ENCODE measurements at places on chromosomes 5 and 9.

- no peak for DNase-seq
Measured at GRCh38 chr5:167720259-167720658, 571.2 kb upstream of the WWC1 start.

GRCh38 chr5:173752653-173753052 lies 135.5 kb upstream of the CPEB4 start:
- no peak for DNase-seq

DNA sequence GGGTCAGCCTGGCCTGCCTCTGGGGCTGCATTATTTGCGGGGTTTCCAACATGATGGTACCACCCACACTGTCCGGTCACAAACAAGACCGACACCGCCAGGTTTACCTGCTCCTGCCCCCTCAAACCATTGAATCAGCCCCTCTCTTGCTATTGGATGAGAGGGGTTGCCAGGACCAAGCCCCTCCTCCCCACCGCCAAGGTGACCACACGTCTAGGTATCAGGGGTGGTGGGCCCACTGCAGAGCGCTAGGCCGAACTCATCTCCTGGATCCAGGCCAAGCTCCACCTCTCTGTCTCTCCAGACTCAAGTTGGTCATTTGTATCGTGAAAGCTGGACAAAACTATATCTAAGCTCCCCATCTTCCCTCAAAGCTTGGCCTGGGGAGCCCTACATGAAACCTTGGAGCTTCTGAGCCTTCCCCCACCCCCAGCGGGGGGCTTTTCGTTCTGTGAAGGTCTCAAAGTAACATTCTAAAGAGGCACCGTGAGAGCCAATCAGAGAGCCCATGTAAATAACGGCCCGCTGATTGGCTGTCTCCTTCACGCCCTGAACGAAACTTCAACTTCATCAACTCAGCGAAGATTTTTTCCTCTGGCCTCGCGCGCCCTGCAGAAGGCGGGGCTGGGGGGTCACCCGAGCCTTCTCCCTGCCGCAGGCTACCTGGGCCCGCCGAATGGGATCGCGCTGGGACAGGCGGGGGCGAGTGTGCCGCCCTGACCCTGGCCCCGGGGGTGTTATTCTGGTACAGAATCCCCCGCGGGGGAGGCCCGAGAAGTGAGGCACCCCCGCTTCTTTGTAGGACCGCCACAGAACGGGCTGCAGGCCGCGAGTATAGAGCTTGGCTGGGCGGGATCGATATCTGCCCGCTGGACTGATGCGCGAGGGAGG lies 49.6 kb upstream of the PSD2 start:
- DNase-seq: peak; percentile 91

DNA sequence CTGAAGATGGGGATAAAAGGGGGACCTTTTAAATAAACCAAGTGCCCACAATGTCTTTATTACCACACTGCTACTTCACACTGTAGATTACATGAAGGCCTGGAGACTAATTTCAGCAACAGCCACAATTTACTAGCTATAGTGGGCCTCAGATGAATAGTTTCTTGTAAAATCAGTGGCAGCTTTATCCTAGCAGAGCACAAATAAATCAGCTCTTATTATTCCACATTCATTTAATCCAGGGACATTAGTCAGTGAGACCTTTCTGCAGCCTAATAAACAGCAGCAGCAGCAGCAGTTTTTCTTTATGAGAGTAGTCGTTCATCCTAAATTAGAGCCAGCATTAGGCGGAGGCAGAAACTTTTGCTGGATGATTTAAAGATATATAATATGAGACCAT lies 542.3 kb downstream of the PSAT1 start:
- no peak for DNase-seq

GRCh38 chr5:37849641-37850040 lies 9.8 kb upstream of the GDNF start:
- no peak for DNase-seq

DNA sequence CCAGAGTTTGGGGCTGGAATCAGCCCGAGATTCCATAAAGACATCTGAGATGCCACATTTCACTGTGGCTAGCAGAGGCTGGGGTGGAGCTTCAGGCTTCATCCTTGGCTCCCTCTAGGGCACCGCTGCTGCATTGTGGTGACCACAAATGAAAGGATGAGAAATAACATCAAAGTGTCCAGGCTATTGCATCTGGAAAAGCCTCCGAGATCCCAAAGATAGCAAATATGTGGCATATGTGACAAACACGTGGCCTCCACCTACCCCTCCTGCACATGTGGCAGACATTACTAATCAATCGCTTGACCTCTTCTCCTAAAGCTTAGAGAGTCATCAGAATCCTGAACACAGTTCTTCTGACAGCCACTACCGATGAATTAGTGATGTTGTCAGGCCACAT lies 4.5 kb downstream of the SPARC start:
- DNase-seq: no peak
